MG63 (cell line): ENCODE measurements at places on chromosomes 2 and 18. TPM values are rescaled to one million over a fixed set of nuclear protein-coding genes. Genes with fewer than 3 reads are reported as not detected.

DNA sequence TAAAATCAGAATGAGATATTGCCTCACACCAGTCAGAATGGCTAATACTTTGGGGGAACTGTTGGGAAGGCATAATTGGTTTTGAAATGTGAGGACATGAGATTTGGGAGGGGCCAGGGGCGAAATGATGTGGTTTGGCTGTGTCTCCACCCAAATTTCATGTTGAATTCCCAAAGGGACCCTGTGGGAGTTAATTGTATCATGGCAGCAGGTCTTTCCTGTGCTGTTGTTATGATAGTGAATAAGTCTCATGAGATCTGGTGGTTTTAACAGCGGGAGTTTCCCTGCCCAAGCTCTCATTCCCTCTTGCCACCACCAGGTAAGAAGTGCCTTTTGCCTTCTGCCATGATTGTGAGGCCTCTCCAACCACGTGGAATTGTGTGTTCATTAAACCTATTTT is 59.6 kb downstream of the CSRNP3 start:
- DNase-seq: no peak

DNA sequence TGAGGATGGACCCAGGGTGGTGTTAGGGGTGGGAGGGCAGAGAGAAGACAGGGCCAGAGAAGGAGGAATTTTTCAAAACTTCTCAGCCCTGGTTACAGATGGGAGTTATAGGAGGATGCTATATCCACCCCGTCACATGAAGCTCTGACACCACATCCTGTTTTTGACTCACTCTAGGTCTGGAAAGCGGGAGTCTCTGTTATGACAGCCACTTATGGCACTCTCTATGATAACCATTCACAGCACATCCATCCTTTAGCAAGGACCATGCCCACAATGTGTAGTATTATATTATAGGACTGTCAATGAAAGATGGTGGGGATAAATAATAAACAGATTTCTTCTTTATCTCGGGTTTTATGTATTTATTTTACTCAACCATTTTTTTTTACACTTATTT is 461.2 kb downstream of the CDH2 start:
- no peak for DNase-seq

DNA sequence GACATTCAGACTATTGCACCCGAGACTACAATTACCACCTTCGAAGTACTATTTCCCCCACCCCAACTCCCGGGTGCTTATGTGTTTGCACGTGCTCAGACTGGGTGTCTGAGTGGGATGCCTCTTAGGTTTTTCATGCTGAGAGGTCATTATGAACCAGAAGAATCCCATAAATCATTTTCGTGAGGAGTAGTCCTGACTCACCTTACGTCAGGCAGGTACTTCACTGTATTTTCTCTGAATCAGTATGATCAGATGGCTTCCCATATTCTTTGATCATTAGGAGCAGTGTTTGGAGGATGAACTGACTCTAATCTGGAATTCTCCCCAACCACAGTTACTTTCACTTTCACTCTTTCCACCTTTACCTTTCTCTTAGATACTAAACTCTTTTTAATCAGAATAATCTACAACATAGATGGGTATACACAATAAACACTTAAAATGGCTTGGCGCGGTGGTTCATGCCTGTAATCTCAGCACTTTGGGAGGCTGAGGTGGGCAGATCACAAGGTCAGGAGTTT is 38.4 kb upstream of the STAT4 start:
- DNase-seq: no peak

ZBTB14 gene
- 6.1 and 9.5 TPM in 2 replicates for total RNA-seq

RAB6C gene
- total RNA-seq: not detected in 2 replicates

GRCh38 chr2:24359129-24360049 is 947 bp downstream of the ITSN2 start:
- DNase-seq: peak; percentile 6

GRCh38 chr2:171390941-171391516 is 42.8 kb downstream of the METTL8 start:
- peak; percentile 79 for DNase-seq

DNA sequence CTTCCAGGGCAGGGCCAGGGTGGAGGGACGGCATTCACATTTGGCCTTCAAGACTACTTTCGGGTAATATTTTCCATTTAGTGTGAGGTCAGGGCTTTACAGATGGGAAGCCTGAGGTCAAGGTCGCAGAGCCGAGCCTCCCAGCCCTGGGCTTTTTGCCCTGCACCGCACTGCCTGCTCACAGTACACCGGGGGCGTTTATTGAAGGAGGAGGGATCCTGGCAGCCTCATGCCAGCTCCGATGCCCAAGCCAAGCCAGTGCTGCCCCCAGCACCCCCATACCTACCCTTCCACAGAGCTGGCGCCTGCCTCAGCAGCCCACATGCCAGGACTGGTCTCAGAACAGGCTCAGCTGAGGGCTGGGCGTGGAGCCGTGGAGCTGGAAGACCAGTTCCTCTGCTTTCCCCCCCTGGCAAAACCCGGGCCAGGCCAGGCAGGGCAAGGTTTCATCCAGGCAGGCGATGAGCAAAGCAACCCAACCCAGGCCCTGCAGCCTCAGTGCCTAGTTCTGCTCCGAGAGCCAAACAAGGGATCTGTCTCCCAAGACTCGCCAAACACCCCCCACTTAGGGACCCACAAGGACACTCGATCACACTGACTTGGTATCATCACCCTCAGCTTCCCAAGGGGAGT is 11.9 kb downstream of the SDC1 start:
- DNase-seq: peak; percentile 45

TMEM200C gene
- total RNA-seq: 0.13 TPM in 1 of 2 replicates, not detected in the other

SERPINE2 gene
- total RNA-seq: 66.8 and 78.2 TPM in 2 replicates

DNA sequence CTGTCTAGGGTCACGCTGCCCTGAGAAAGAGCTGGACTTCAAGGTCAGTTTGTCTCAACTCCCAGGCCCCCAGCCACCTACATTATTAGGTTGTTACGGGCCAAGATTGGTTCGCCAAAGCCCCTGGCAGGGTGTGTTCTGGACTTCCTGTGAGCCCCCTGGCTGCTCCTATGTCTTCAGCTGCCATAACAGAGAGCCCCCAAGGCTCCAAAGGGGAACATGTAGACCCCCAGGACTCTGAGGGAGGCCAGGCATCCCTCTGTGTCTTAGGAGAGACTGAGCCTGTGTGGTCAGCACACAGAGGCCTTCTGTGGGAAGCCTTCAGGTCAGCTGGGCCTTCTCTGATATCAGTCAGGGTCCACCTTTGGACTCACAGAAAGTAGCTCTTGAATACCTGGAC is 58.3 kb downstream of the INHBB start:
- no peak for DNase-seq

SEC11C gene
- total RNA-seq: 48.1 and 57.1 TPM in 2 replicates

DNA sequence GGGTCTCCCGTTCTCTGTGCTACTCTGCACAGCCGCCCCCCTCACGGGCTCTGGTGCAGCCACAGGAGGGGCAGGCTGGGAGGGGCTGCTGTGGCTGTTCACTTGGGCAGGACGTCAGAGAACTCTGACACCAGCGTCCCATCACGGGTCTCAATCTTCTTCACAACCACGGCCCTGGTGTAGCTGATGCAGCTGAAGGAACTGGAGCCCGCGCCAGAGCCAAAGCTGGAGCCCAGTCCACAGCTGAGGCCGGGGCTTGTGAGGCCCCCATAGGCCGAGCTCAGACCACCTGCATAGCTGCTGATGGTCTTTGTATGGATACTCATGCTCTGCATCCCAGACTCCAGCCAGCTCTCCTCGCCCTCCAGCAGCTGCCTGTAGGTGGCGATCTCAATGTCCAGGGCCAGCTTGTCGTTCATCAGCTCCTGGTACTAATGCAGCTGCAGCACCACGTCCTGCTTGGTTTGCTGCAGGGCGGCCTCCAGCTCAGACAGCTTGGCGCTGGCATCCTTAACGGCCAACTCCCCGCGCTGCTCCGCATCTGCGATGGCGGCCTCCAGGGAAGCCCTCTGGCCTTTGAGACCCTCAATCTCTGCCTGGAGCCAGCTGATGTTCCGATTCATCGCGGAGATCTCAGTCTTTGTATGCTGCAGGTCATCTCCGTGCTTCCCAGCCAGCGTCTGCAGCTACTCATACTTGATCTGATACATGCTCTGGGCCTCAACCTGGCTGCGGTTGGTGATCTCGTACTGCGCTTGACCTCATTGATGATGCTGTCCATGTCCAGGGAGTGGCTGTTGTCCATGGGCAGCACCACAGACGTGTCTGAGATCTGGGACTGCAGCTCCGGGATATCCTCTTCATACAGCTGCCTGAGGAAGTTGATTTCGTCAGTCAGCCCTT is 7.4 kb upstream of the DUSP19 start:
- DNase-seq: peak; percentile 76

GRCh38 chr2:231524477-231525247 is 5.6 kb downstream of the NMUR1 start:
- DNase-seq: no peak

GRCh38 chr2:47086054-47086471 is 69.0 kb downstream of the STPG4 start:
- no peak for DNase-seq

GAREM2 gene
- total RNA-seq: 0.20 and 0.33 TPM in 2 replicates

- DNase-seq: no peak
Measured at GRCh38 chr2:6937582-6937981, 20.4 kb downstream of the RNF144A start.

RAB27B gene
- not detected in 2 replicates for total RNA-seq

CSRNP3 gene
- not detected in 2 replicates for total RNA-seq

APCDD1 gene
- total RNA-seq: 2.4 and 11.8 TPM in 2 replicates

MLPH gene
- 0.59 TPM in 1 of 2 replicates, not detected in the other for total RNA-seq

DNA sequence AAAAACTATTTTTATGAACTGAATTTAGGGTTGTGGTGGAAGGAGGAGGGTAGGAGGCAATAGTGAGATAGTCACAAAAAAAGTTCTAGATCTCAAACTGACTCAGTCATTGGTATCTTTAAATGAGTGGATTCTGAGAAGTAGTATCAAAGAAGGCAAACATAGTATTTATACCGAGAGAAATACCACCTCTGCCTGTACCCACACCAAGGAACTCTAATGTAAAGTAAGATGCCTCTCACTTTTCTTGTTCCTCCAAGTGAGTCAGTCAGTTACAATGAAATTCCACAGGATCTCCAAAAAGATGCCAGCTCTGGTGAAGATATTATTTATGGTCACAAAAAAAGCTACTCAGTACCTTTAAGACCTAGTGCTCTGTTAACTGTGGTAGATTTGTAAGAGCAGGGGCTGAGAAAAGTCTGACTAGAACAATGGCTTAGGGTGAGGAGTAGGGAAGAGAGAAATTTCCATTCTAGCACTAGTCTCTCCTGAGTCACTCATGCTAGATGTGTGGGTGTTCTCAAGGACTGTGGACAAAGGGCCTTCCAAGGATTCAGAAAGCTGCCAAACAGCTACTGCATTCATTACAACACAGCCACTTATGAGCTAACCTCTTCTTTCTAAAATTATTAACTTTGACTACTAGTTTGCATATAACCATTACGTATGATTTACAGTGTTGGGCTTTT is 36.3 kb downstream of the YWHAQ start:
- DNase-seq: peak; percentile 69

GRCh38 chr2:173547499-173547898 is 192.8 kb downstream of the CDCA7 start:
- no peak for DNase-seq

DNA sequence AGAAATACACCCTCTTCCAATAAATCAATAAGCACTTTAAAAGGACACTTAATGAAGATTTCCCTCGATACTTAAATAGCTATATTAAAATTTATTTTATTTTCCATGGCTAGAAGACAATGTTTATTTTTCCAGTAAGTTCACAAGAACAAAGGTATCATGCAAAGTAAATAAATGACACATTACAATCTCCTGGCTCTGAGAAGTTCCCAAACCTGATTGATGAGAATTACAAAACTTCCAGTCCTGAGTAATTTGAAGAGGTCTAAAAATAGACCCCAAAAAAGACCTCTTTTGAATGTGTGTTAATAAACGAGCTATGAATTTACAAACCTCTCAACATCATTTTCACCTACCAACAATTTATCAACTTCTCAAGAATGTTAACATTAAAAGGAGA is 1.5 kb upstream of the PEX13 start:
- no peak for DNase-seq

- no peak for DNase-seq
Measured at GRCh38 chr2:16613539-16614011, 52.1 kb downstream of the CYRIA start.

HOXD9 gene
- 0.16 and 2.3 TPM in 2 replicates for total RNA-seq

DNA sequence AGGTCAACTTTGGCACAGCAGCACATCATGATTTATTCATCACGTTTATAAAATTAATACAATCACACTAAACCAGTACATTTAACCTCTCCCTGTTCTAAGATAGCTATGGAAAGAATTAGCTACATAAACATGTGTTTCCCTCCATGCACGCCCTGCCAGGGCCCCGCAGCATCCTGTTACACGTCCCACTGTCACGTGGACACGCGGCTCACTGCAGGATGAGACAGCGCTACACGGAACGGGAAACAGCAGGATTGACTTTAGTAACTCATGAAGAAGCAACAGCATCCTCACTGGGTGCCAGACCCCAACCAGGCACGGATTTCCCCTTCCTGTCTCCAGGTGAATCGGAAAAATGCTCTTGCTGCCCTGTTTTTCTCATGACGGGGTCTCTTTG is 30.9 kb upstream of the SALL3 start:
- DNase-seq: no peak

DNA sequence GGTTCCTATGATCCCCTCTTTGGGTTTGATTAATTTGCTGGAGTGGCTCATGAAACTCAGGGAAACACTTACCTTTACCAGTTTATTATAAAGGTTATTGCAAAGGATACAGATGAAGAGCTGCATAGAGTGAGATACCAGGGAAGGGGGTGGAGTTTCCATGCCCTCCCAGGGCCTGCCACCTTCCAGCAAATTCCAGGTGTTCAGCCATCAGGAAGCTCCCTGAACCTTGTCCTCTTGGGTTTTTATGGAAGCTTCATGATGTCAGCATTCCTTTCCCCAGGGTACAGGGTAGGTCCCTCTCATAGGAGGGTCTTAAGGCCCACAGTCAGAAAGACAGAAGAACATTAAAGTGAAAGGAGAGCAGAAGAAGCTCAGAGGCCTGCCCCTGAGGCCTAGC is 123.9 kb upstream of the DCC start:
- DNase-seq: no peak

DNA sequence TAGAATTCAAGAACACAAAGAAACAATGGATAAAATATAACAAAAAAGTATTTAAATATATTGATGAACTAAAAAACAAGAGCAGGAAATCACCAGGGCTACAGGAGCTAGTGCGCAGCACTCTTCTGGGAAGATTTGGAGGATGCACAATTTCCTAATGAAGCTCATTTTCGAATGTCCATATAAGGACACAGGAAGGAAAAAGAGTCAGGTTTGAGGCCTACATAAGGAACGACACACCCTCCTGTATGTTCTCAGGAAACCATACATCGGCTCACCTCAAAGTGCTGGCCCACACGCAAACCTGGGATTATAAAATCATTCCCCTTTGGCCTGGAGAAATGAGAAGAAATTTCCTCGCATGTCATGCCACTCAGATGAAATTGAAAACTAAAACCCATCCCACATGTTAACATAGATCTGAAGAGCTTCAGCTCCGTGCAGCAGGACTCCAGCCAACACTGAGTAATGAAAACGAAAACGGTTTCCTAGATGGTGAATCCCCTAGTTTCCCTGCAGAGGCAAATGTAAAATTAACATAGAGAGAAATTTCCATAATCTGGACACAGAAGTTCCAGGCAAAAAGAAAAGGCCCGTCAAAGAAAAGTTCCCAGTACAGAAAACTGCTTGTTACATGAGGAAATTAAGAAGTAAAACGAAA is 825.8 kb downstream of the SOCS6 start:
- DNase-seq: peak; percentile 19

CCDC74B gene
- total RNA-seq: 0.54 and 3.9 TPM in 2 replicates
